CD4-positive, alpha-beta T cell treated with Interleukin-15 for 4 hours (primary cell): ENCODE measurements at places on chromosomes 1 and 21.

DNA sequence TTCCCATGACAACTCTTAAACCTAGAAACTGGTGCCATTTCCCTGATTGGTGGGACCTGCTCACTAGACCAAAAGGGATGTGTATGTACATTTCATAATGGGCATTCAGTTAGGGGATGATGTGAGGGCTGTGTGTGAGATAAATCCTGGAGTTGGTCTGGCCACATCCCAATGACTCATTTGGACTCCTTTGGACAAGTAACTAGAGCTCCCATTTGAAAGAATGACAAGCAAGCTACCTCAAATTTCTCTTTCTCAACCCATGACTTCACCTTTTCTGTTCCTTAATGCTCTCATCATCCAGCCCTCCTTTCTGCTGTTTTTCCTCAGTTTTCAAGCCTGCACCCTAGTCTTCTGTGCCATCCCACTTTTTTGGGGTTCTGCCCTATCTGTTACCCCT is 27.9 kb downstream of the EBNA1BP2 start:
- DNase-seq: no peak

- no peak for DNase-seq
Measured at GRCh38 chr1:165703648-165704047, 5.3 kb upstream of the ALDH9A1 start.

- no peak for DNase-seq
Measured at GRCh38 chr1:237953238-237953637, 62.5 kb upstream of the ZP4 start.

GRCh38 chr1:110673805-110674336 is 869 bp downstream of the KCNA3 start:
- DNase-seq: peak; percentile 14

DNA sequence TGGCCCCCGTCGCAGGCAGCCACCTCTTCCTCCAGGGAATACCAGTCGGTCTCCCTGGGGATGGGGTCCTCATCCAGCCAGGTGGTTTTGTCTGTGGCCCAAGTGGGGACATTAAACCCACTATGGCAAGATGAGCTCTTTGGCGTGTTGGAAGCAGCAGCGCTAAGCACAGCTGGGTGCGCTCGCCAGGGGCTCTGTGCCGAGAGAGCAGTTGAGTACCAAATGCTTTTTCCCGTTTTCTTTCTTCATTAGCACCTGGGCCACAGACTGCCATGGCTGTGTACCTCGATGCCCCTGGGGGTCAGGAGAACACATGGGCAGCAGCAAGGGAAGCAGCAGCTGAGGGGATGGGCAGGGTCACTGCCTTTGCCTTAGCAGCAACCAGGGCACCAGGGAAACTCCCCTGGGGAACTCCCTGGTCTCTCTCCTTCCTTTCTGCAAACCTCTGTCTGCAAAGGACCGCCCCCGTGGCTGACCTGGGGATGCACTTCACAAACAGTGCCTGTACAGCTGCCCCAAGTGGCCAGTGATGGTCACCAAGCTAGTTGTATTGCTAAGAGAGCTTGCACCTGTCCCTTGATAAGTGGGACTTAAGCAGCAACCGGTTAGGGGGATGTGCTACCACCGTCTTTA is 31.1 kb downstream of the EDARADD start:
- DNase-seq: peak; percentile 39

DNA sequence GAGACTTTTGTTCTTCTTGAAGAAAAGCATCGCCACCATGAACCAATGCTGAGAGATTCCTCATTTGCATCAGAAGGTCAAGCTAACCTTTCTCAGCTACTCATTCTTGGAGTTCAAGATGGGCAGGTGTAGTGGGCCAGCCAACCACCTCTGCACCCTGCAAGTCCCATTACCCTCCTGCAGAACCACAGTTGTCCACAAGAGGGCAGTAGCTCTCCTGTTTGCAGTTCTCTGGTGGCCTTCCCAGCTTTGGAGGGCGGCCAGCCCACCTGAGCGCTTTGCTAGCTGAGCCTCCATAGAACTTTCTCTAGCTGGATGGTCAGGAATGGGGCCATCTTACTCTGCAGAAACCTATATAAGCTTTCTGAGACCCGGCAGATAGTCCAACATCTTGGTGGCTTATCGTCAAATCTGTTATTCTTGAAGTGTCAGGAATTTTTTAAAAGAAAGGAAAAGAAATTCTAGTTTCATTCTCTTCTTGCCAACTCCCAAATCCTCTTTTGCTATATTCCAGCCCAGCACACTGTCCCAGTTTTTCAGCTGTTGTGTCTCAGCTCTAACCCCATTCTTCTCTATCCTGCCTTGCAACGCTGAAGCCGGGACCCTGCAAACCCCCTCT is 11.0 kb upstream of the LMX1A start:
- peak; percentile 77 for DNase-seq

DNA sequence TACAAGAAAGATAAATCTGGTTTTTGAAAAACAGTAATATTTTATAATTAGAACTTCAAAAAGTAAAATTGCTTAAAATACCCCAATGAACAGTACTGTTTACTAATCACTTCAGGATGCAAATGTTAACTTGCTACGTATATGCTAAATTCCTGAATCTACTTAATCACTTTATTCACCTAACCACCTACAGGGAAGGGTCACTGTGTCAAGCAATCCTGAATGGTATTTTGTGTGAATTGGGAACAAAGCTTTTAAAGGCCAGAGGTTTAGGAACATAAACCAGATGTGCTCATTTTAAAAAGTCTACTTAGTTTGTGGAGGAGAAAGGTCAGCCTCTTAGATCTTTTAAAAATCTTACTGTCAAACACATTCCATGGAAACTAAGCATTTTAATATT is 1143.0 kb upstream of the ADGRL2 start:
- DNase-seq: no peak

DNA sequence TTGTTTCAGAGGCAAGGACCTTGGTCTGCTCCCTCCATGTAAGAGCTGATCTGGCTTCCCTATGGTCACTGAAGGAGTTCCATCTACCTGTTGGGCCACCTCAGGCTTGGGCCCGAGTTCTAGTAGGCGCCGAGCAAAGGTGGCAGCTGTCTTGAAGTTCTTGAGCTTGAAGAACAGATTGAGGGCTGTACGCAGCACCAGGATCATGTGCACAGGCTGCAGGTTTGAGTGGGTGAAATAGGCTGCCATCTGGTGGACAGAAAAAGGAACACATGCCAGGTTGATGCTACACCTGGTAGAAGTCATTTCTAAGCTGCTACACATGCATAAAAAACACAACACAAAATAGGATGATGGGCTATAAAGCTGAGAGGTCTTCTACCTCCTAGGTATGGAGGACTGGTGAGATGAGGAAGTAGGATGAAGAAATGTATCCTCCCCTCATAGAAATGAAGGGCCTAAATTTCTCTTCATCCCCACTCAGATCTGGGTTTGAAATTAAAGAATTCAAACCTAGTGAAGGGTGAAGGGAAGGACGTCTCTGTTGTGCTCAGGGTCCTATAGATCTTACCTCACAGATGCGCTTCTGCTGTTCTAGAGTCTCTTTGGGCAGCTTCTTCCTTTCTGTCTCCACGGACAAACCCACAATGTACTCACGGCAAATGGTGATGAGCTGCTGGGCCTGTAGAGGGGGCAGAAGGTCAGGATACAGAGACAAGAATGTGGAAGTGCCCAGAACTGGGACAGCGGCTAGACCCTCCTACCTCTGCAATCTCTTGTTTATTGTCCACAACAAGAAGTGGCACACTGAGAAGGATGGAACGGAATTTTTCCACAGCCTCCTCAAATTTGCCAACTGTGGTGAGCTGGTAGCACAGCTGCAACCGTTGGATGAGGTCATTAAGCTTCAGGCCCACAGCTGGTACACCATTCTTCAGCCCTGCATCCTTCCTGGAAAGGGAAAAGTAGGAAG is 6.6 kb upstream of the PEX19 start:
- peak; percentile 74 for DNase-seq

- DNase-seq: no peak
Measured at GRCh38 chr1:177772386-177772960, 197.4 kb downstream of the SEC16B start.

DNA sequence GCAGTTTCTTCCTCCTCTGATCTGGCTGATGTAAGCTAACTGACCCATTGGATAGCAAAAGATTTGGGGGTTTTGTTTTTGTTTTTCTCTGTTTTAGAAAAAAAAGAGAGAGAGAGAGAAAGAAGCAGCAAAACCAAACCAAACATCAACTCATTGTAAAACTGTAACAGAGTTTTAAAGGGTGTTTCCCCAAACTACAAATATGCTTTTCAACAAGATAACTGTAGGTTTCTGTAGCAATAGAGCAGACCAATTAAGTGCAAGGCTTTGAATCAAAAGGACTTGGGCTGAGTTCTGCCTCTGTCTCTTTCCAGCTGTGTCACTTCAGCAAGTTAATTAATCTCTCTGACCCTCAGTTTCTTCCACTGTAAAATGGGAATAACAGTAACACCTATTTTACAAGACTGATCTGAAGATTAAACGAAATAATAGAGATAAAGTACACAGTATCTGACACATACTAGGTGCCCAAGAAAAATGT is 44.5 kb downstream of the RRAGC start:
- no peak for DNase-seq

- no peak for DNase-seq
Measured at GRCh38 chr1:248164031-248164430, 10.6 kb upstream of the OR2M2 start.

- no peak for DNase-seq
Measured at GRCh38 chr1:170247751-170248521, 102.2 kb downstream of the NTMT2 start.

- peak; percentile 71 for DNase-seq
Measured at GRCh38 chr1:6347641-6348487, 45.7 kb downstream of the ACOT7 start.

DNA sequence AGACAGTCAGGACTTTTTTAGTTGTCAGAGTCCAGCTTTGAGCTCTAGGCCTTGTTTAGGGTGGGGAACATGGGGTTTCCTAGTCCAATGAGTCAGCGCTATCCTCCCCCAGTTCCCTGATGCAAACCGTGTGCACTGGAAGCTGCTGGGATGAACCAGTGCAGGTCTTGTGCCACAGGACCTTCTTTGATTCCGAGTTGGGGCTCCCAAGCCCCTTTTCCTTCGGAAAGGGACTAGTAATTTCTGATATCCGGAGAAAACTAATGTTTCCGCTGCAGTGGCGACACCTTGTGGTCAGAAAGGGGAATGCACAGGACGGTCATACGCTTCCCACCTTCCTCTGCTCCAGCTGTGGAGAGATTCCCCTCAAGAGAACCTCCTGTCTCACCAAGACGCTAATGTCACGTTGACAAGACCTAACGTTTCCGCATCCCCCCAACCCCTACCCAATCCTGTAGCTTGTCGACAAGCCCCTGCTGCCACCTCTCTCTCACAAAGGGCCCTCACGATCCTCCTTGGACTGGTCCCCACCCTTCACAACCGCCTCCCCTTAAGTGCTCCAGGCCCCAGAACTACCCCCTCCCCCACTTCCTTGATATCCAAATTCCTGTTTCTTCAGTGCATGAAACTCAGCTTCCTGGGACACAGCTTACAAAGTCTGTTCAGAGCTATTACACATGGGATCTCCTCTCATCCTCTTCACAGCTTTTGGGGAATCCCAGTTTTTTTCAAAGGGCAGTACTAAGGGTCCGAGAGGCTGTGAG is 30.9 kb downstream of the GPA33 start:
- peak; percentile 66 for DNase-seq

GRCh38 chr1:212722270-212722957 is 22.8 kb upstream of the BATF3 start:
- DNase-seq: no peak

DNA sequence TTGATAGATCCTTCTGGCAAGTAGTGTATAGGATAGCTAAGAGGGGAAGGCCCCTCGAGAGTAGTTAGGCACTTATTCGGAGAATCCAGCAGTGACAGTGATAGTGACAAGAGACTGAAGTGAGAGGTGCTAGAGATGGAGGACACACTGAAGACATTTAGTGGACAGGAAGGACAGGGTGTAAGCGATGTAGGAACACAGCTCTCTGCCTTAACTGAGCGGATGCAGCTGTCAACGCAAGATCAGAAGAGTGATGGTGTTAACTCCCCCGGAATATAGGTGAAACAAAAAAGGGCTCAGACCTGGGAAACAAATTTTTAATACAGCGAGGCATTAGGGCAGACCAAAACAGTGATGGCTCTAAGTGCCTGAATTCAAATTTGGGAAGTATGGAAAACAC is 15.8 kb downstream of the SOD1 start:
- DNase-seq: no peak

GRCh38 chr1:47919113-47919833 is 77.9 kb downstream of the TRABD2B start:
- DNase-seq: no peak

GRCh38 chr1:59674595-59674994 is 140.2 kb upstream of the HOOK1 start:
- DNase-seq: no peak
